ENCODE measurements at places on chromosomes 6 and 20.

GRCh38 chr6:158283304-158283980 is 28.8 kb upstream of the TULP4 start:
- no peaks in the 10 kb centered on the region for H3K27me3 ChIP-seq
- H3K36me3 ChIP-seq: no peaks in the 10 kb centered on the region
- no peak overlapping the region for H3K4me3 ChIP-seq
- H3K27ac ChIP-seq: peak overlapping the region; percentile 24
- no peak for DNase-seq
- peaks cover 28% of the 10 kb centered on the region for H3K4me1 ChIP-seq

GRCh38 chr6:25963426-25964123 is 973 bp downstream of the TRIM38 start:
- peak overlapping the region; percentile 17 for H3K27ac ChIP-seq
- peak overlapping the region; percentile 82 for H3K4me3 ChIP-seq
- H3K36me3 ChIP-seq: peaks cover 17% of the 10 kb centered on the region
- H3K4me1 ChIP-seq: peaks cover 29% of the 10 kb centered on the region
- no peak for DNase-seq

- no peaks in the 10 kb centered on the region for H3K4me1 ChIP-seq
- no peak overlapping the region for H3K27ac ChIP-seq
- no peak overlapping the region for H3K4me3 ChIP-seq
- no peak for DNase-seq
- H3K27me3 ChIP-seq: peaks cover 2% of the 10 kb centered on the region
Measured at GRCh38 chr6:134708079-134708478, 241.8 kb downstream of the ALDH8A1 start.

DNA sequence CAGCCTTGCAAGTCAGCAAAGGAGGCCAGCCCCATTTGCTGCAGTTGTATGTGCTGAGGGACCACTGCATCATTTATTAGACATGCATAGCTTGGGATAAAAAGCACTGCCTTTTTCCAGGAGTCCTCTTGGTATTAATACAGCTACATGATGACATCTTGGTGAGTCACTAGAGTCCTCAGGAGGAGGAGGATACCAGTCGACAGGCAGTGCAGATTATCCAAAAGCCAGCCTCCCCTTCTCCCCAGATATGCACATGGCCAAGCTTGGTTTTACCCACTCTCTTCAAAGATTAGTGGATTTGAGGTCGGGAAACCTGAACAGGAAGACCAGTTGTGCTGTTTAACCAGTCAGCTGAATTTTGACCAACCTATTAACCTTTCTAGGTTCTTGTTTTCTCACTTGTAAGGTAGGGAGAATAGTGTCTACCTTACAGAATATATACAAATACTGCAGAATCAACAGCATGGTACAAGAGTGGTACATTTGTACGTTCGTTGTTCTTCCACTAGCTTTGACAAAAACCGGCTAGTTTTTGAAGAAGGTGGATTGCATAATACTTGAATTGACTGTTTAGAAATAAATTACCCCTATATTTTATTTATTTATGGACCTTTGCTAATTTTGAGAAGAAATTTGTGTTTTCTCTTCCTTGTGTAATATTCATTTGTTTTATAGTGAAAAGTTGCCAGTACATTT is 31.9 kb downstream of the VAPB start:
- H3K4me3 ChIP-seq: no peak overlapping the region
- no peaks in the 10 kb centered on the region for H3K27me3 ChIP-seq
- H3K36me3 ChIP-seq: no peaks in the 10 kb centered on the region
- no peak overlapping the region for H3K27ac ChIP-seq
- peaks cover 16% of the 10 kb centered on the region for H3K4me1 ChIP-seq

DNA sequence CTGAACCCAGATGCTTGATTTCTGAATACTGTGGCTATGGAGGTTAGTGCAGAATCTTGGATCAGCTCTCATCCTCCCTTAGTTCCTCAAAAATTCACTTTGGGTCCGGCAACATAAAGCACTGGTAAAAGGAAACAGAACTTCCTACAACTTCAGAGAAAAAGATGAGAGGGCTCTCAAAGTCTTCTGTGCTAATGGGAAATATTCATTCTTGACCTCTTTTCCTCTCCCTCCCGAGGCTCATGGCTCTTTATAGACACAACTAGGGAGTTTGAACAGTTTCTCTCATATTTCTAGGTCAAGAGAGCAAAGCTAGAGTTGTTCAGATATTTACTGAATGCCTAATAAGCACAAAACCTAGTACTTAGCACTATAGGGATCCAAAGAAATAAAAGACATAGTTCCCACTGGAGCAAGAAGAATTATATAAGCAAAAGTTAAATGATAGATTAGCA is 124.1 kb upstream of the TCF21 start:
- peaks cover 4% of the 10 kb centered on the region for H3K4me1 ChIP-seq
- H3K27ac ChIP-seq: no peak overlapping the region
- H3K4me3 ChIP-seq: no peak overlapping the region
- H3K27me3 ChIP-seq: peaks cover 2% of the 10 kb centered on the region
- DNase-seq: no peak
- no peaks in the 10 kb centered on the region for H3K36me3 ChIP-seq

DNA sequence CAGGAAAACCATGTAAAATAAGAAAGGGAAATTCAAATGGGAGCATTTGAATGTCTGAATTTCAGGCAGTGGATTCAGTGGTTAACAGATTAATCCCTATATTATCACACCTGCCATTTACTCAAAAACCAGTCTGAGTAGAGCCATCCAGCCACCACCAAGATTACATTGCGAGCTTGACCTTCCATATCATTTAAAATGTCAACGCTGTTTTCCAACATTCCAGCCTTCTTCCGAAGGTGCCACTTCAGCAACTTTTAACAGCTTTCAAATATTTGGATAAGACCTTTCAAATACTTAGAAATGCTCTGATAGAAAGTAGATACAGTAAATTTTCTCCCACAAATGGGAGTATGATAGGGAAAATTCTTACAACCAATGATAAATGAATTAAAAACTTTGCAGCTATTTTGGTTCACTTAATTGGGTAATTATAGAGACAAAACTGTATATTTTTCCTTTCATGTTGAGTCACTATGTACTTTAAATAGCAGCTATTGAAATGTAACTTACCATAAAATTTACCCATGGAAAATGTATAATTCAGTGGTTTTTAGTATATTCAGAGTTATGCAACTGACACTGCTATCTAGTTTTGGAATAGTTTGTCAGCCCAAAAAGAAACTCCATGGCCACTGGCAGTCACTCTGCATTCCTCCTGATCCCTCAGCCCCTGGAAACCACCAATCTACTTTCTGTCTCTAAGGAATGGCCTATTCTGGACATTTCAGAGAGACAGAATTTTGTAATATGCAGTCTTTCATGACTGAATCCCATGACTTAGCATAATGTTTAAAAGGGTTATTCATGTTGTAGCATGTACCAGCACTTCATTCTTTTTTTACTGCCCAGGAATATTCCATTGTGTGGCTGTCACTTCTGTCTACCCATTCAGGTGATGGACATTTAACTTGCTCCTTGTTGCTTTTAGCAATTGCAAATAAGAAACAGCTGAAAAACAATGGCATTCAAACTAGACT is 21.5 kb downstream of the EZR start:
- peak overlapping the region; percentile 50 for H3K27ac ChIP-seq
- no peaks in the 10 kb centered on the region for H3K27me3 ChIP-seq
- H3K36me3 ChIP-seq: peaks cover 25% of the 10 kb centered on the region
- peaks cover 63% of the 10 kb centered on the region for H3K4me1 ChIP-seq
- no peak for DNase-seq
- H3K4me3 ChIP-seq: no peak overlapping the region

DNA sequence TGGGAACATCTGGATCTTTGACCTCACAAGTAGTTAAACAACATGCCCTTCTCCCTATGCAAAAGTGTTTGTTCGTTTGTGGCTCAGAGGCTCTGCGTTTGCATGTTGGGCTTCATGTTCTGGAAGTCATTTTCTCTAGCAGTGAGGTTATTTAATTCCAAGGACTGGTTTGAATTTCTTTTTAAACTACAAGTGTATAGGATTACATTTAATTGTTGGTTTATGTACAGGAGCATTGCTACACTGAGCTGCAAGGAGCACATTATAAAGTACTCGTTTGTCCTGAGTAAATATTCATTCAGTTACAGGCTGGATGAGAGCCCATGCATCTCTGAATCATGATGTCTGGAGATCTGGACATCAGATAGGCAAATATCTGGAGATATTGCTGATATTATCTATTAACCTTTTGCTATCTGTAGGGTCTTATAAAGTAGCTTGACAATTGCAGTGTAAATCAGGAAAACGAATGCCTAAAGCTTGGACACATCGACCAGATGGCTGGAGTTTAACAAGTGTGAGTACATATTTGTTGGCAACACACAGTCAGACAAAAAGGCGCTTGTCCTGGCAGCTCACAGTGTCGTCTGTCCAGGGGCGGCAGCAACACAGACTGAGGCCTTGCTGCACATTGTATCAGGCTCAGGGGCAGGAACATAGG is 84.6 kb downstream of the PDE7B start:
- no peak for DNase-seq
- no peaks in the 10 kb centered on the region for H3K27me3 ChIP-seq
- H3K27ac ChIP-seq: peak overlapping the region; percentile 78
- H3K36me3 ChIP-seq: no peaks in the 10 kb centered on the region

DNA sequence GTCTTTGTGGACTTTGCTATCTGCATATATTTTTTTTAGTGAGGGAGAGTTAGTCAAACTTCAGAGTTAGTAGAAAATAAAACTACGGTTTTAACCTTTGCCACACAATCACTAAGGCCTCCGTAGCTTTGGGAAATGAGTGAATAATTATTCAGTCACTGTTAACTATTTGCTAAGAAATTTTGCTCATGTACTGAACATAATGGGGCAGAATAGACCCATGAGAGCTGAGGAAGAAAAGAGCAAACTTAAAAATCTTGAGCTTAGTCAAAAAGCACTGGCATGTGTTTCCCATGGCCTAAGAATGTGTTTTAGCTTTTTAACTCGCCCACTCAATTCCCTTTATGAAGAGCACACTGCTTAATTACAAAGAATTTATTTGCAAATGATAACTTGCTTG is 60.4 kb upstream of the SUPT3H start:
- no peak for DNase-seq
- H3K27ac ChIP-seq: peak overlapping the region; percentile 73
- no peak overlapping the region for H3K4me3 ChIP-seq
- no peaks in the 10 kb centered on the region for H3K27me3 ChIP-seq
- peaks cover 49% of the 10 kb centered on the region for H3K4me1 ChIP-seq

GRCh38 chr6:46453216-46453615 is 38.0 kb downstream of the RCAN2 start:
- DNase-seq: no peak
- H3K27ac ChIP-seq: no peak overlapping the region
- no peaks in the 10 kb centered on the region for H3K27me3 ChIP-seq

GRCh38 chr20:63118303-63119120 is 97.4 kb downstream of the YTHDF1 start:
- no peak overlapping the region for H3K27ac ChIP-seq
- H3K36me3 ChIP-seq: no peaks in the 10 kb centered on the region
- peaks cover 7% of the 10 kb centered on the region for H3K27me3 ChIP-seq
- H3K4me3 ChIP-seq: no peak overlapping the region

DNA sequence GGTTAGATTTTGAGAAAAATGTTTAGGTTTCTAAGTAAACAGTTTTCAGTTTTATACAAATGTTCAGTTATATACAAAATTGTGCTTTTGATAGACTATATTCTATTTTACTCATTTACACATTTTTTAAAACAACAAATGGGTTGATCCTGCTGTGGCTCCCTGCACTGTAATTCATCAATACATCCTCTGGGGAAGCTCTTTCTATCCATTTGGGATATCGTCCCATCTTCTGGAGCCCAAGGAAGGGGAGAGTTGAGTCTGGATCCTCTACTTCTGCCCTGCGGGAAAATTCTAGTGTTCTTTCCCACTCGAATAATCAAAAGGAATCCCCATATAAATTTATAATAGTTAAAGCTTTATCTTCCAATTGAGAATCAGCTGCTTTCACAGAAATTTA is 75.0 kb downstream of the SYCP2L start:
- H3K27ac ChIP-seq: no peak overlapping the region
- H3K27me3 ChIP-seq: no peaks in the 10 kb centered on the region
- no peaks in the 10 kb centered on the region for H3K36me3 ChIP-seq
- no peak for DNase-seq

GRCh38 chr6:11271228-11272020 is 39.0 kb upstream of the NEDD9 start:
- H3K27me3 ChIP-seq: no peaks in the 10 kb centered on the region
- no peak for DNase-seq
- H3K27ac ChIP-seq: no peak overlapping the region
- no peaks in the 10 kb centered on the region for H3K36me3 ChIP-seq
- no peaks in the 10 kb centered on the region for H3K4me1 ChIP-seq

DNA sequence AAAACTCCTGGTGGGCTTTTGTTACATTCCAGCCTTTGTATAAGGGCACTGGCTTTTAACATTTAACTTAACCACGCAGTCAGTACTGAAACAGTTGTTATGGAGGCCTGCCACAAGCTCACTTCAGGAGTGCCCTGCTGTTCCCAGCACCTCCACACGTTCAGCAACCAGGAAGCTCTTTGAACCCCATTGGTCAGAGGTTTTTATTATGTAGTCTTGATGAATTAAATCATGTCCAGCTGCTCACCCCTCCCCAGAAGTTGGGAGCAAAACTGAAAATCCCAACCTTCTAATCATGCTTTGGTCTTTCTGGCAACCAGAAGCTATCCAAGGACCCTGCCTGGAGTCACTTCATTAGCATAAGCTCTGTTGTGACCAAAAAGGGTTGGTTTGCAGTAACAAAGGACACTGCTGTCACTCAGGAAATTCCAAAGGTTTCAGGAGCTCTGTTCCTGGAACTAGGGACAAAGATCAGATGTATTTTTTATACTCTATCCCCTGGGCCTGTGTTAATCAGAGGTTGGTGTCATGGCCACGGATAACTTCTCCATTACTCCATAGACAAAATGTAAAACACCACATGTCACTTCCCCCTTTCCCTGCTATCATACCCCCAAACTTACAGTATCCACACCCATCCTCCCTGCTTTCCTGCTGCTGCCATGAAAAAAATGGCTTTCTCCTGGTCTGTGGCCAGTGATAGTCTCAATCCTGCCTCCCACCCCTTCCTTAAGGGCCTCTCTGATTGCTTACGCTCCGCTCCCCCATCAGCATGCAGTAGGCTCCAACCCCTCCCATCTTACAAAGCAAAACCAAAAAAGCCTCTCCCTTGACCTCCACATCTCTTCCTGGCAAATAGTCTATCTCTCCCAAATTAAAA is 3.1 kb downstream of the ARMC12 start:
- no peaks in the 10 kb centered on the region for H3K36me3 ChIP-seq
- peaks cover 4% of the 10 kb centered on the region for H3K4me1 ChIP-seq
- H3K27me3 ChIP-seq: no peaks in the 10 kb centered on the region
- no peak overlapping the region for H3K4me3 ChIP-seq

- no peaks in the 10 kb centered on the region for H3K36me3 ChIP-seq
- no peak overlapping the region for H3K27ac ChIP-seq
- H3K4me1 ChIP-seq: peaks cover 37% of the 10 kb centered on the region
- DNase-seq: no peak
- H3K4me3 ChIP-seq: no peak overlapping the region
- H3K27me3 ChIP-seq: no peaks in the 10 kb centered on the region
Measured at GRCh38 chr20:41009946-41010345, 18.7 kb upstream of the TOP1 start.

- no peaks in the 10 kb centered on the region for H3K27me3 ChIP-seq
- H3K4me3 ChIP-seq: no peak overlapping the region
- H3K36me3 ChIP-seq: no peaks in the 10 kb centered on the region
- no peaks in the 10 kb centered on the region for H3K4me1 ChIP-seq
- H3K27ac ChIP-seq: no peak overlapping the region
- no peak for DNase-seq
Measured at GRCh38 chr6:72064399-72064975, 178.1 kb downstream of the RIMS1 start.

GRCh38 chr6:137341681-137342195 is 122.6 kb upstream of the IFNGR1 start:
- H3K4me3 ChIP-seq: no peak overlapping the region
- H3K27ac ChIP-seq: no peak overlapping the region
- H3K4me1 ChIP-seq: peaks cover 11% of the 10 kb centered on the region
- no peaks in the 10 kb centered on the region for H3K27me3 ChIP-seq
